Upper lobe of right lung (tissue), 1 donor: ENCODE measurements at places on chromosomes 5 and 9.

GRCh38 chr5:107456281-107456715, 214.4 kb downstream of the EFNA5 start:
- DNase-seq, result no peak

- no peak for DNase-seq
Observed at GRCh38 chr9:87599901-87600610, 102.4 kb downstream of the DAPK1 start.

DNA sequence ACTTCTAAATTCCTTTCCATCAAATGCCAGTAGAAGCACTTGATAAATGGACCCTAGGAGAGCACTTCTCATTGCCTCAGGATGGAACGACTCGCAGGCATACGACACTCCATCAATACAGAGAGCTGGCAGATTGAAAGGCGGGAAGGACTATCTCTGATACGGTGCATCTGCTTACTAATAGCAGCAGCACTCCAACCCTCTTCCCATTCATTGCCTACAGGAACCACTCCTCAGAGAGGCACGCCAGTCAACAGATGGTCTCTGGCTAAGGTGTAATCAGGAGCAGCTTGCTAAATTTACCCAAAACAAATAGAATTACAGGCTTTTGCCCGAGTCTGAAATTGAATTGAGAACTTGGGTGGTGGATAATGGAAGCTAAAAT, 168.1 kb downstream of the EFNA5 start:
- no peak for DNase-seq

- DNase-seq, result no peak
Observed at GRCh38 chr9:113879911-113880310, 3.8 kb downstream of the ZNF618 start.

DNA sequence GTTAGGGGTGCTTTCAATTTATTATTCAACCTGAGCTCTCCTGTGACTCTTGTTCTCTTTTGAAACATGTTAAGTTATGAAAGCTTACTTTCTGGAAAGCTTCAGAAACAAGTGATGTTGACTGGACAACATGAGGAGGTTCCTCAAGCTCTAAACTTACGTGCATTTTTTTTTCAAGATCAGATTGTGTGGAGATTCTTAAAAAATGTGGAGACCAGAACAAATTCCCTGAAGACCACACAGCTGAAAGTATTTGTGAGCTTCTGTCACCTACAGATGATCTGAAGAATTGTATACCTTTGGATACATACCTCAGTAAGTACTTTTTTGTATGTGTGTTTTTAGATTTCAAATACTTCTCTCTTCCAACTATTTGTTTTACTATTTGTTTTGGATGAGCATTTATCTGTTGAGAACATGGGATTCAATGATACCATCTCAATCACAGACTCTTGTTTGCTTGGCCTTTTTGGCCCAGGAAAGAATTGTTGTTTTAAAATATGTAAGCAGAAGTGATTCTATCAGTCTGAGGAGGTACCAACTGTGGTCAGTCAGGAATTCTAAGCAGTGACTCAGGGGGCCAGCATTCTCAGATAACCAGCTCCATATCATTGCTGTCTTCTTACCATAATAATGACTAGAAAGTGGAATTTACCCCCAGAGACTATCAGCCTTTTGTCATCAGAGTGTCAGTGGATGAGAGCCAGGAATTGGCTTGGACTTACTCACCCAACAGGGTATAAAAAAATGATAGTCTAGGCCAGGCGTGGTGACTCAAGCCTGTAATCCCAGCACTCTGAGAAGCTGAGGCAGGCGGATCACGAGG, 34.4 kb upstream of the GLIPR2 start:
- no peak for DNase-seq

DNA sequence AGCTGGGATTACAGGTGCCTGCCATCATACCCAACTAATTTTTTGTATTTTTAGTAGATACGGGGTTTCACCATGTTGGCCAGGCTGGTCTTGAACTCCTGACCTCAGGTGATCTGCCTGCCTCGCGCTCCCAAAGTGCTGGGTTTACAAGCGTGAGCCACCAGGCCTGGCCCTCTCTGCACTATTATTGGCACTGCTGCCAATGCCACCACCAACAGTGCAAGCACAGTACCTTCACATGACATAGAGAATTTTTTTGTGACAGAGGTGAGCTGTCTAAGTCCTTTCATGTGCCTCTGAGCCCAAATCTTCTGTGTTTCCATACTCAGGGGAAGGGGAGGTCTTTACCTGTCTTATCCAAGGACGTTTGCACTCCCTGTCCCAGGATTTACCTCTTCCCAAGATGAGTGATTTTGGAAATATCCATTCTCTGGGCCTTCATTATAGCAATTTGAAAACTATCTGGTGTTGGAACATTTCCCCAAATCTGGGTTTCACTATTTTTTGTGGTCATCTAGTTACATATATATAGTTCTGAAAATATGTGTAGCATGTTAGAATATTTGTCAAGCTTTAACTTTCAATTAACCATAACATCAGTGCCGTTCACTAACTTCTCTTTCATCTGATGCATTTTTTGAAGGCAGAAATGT, 5.4 kb upstream of the CD180 start:
- DNase-seq, result no peak

DNA sequence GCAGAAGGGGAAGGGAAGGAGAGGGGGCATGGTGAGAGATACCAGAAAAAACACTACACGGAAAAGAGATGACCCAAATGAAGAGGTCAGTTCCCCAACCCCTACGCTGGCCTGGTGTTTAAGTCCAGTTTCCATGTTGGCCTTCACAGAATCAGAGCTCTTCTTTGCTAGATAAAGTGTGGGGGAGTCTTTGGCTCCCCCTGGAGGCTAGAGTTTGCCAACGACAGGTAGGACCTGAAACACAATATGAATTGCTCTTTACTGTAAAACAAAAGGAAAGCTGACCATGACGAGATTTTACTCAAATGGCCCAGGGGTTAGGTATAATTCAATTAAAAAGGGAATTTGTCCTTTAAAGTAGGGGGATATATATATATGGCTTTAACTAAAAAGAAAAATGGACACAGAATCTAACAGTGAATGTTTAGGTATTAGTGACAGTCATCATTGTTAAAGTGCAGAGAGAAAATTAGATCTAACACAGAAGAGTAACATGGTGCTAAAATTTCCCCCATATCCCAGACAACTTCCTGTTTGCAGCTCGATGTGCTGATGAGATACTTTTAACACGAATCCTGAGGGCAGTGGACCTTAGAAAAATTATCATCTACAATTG, 92.0 kb downstream of the SV2C start:
- DNase-seq, result no peak

DNA sequence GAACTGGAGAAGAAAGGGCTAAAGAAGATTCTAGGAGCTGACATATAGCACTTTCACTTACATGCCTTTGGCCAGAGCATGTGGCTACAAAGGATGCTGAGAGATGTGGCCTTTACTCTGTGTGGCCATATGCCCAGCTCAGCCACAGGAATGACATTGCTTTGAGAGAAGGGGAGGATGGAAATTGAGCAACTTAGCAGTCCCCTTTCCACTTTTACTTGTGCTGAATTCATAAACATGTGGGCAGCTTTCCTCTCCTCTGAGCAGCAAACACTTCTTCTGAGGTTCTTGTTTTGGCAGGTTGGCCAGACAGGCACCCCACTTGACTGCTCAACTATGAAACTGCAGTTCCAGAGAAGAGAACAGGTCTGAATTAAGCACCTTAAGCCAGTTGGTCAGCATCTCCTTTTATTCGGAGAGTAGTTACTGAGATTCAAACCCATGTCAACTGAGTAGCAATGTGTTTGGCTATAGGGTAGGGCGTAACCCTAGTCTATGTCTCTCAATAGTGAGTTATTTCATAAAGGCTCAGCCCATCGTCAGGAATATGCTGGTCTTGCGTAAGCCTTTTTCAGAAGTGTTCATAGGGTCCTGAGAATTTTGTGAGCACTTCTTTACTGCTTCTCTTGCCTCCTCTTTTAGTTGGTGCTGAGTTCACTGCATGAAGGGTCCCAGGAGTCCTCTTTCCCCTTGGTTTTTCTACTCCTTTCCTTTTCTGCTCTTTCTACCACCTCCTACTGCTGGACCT, 134.5 kb downstream of the PALM2AKAP2 start:
- DNase-seq, result no peak

DNA sequence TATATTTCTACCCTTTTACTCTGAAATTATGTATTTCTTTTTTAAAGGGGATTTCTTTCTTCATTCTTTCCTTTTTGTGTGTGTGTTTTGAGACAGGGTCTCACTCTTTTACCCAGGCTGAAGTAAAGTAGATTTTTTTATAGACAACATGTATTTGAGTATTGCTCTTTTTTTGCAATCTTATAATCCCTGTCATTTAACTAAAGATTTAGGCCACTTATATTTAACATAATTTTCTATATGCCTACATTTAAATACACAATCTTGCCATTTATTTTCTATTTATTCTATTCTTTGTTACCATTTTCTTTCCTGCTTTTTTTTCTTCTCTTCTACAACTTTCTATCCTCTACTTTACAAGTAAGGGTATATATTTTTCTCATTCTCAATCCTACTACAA, 416.0 kb upstream of the IRX2 start:
- DNase-seq, result no peak

GRCh38 chr5:124894541-124894940, 148.1 kb upstream of the ZNF608 start:
- DNase-seq, result no peak

- no peak for DNase-seq
Observed at GRCh38 chr5:88824892-88825583, 57.9 kb downstream of the MEF2C start.

DNA sequence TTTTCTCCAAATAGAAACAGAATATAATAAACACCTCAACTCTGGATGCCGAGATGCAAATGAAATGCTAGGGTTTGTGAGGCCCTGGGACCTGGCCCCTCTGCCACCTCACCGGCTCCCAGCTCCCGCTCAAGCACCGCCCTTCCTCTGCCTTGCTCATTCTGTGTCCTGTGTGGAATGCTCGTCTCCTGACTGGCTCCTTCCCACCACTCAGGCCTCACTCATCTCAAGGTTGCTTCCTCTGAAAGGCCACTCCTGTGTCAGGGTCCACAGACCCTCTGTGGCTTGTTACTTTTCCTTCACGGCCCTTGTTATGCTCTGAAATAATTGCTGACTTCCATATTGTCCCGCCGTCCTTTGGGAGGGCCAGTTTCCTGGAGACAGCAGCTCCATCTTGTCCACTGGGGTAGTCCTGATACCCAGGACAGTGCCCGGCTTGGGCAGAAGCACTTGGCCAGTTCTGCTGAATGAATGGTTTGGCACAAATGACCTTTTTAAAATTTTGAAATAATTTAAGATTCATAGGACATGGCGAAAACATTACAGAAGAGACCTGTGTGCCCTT, 15.4 kb downstream of the RNF44 start:
- no peak for DNase-seq

DNA sequence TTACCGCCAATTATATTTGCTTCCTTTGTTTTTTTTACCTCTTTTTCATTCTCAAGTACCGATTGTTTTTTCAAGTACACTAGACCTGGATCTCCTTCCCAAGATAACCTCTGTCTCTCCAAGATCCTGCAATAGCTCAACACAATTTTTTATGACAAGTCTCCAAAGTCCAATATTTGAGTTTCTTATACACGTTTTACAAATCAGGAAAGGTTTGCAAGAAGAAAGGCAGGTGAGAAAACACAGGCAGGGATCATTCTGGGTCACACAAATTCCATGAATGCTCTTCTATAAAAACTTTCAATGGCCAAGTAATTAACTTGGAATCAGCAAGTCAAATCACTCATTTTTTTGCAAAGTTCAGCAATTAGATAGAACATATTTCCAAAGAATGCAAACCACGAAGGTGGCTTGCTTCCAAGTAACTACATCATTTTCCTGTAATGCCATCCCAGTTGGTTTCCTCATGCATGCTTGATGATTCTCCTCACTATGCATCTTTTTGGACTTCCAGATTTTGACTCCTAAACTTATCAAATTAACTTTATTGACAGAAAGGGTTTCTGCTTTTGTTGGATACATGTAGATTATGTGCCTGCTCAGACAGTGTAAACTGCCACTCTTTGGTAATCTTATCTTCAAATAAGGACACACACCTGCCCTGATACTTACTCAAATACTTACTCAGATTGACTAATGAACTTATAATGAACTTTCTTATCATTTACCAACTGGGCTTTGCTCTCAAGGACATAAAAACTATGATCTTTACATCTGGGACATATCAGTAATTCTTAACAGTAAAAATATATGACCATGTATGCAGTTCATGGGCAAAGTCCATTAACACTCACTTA, 24.7 kb upstream of the IFNE start:
- no peak for DNase-seq

DNA sequence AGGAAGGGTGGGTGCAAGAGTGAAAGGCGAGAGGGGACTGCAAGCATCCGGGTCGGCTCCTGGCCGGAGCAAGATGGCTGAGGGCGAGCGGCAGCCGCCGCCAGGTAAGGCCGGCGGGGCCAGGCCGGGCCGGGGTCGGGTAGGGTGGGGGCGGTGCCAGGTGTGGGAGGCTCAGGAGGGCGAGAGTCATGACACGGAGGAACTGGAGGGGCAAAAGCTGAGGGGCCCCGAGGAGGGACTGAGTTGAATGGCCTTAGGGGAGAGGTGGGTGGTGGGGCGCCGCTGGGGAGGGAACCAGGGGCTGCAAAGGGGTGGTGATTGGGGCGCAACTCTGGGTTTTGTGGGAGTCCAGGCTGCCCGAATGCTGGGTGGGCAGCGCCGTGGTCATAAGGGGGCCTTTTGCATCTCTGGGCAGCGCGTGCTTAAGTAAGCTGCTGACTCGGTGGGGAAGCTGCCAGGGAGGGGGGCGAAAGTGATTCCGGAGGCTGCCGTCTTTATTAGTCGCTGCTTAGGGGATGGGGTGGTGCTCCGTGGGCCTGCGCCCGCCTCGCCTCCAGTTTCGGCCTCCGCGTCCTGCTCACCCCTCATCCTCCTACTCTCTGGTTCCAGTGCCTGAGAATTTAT, 425 bp downstream of the PTPA start:
- DNase-seq, result peak; percentile 77
